Fibroblast of villous mesenchyme (primary cell): ENCODE measurements at places on chromosomes 5 and 9. TPM values are rescaled to one million over a fixed set of nuclear protein-coding genes. Genes with fewer than 3 reads are reported as not detected.

DNA sequence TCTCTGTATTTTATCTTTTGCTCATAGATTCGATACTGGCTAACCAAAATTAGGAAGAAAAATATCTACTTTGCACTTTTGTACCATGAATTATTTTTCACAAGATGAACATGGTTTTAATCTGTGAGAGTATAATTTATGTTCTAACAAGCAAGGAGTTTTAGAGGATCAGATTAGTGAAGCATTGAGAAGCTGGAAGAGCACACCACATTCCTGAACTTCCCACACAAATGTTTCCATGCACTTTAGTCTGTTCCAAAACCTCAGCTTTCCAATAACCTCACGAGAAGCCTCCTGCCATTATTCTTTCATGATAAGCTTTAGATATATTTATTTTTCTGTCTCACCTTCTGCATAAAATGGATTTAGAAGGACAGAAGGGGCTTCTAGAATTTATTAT lies 98.7 kb upstream of the MPDZ start:
- no peak for DNase-seq

GRCh38 chr5:68066277-68066955 lies 149.1 kb upstream of the PIK3R1 start:
- no peak for DNase-seq

- DNase-seq: no peak
These were observed 1.7 kb downstream of the STPG3 start for GRCh38 chr9:137252555-137253506.

DNA sequence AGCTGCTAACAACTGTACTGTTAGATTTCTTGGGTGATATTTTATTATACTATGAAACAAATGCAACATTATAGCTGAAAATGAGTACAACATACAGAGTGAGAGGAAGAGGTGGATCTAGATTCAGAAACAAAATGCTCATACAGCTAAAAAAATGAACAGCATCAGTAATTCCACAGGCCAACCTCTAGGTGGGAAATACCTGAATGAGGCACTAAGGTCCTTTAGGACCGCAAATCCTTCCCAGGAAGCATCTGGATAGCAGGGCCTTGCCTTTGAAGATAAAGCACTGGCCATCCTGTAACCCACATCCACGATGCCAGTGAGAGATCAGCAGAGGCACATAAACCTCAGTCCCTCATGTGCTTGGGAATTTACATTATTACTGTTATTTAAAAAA lies 310.8 kb downstream of the YTHDC2 start:
- no peak for DNase-seq

DNA sequence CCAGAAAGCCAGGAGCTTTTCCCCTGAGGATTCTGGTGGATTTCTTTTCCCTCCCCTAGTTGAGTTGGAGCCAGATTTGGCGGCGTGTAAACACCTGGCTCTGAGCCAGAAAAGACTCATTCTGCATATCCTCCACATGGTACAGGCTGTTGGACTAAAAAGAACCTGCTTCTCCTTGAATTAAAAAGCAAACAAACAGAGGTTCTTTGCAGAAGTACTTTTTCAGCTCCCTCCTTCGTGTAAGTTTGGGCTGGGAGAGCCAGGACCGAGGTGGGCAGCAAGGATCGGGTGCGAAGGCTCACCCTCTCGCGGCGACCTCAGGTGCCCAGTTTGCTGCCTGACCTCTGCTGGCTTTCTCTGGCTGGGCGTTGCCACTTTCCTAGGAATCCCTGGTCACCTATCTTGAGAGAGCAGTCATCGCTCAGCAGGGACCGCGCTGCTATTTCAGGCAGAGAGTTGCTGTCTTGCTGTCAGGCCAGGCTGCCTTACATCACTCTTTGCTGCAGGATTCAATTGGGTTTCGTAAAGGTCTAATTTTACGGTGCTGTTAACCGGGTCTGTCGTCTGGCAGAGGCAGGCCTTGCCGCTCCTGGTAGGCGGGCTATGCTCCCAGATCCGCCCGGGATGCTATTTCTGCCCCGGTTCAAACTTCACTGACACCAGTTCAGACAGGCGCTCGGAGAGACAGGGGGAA lies 3.2 kb downstream of the PAPPA start:
- DNase-seq: peak; percentile 89

DNA sequence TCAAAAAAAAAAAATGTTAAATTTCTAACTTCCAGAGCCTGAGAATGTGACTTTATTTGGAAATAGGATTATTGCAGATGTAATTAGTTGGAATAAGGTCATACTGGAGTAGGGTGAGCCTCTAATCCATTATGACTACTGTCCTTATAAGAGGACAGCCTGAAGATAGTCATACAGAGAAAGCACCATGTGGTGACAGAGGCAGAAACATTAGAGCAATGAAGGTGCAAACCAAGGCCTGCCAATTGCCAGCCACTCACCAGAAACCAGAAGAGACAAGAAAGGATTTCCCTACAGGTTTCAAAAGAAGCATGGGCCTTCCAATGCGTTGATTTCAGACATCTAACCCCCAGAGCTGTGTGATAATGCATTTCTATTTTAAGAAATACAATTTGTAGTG lies 659.2 kb upstream of the CHD1 start:
- DNase-seq: no peak

GRCh38 chr5:58761407-58761806 lies 178.5 kb downstream of the RAB3C start:
- DNase-seq: no peak

DNA sequence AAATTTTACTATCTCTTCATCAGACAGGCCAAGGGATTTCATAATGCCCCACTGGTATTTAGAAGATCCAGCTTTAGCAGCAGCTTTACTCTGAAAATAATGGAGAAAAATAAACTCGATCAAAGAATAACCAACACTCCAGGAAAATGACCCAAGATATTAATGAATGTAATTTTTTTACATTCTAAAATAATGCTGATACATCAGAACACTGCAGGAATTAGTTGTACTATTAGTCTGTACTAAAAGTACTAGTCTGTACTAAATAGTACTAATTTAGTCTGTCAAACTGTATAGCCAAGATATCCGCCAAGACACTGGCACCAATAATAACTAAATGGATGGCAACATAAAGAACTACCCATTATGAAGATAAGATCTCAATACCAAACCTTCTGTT lies 18.1 kb downstream of the LARS1 start:
- DNase-seq: no peak

- peak; percentile 36 for DNase-seq
These were observed 79.0 kb downstream of the AK8 start for GRCh38 chr9:132798817-132799790.

TRIM7 gene
- total RNA-seq: 2.2 and 2.3 TPM in 2 replicates

RAPGEF6 gene
- total RNA-seq: 15.8 and 21.6 TPM in 2 replicates

IFNK gene
- not detected in 2 replicates for total RNA-seq
